Stimulated activated CD4-positive, alpha-beta T cell treated with anti-CD3 and anti-CD28 coated beads, Interleukin-15, amount 100 ng/mL, for 24 hours (primary cell): ENCODE measurements at places on chromosomes 13 and 19.

DNA sequence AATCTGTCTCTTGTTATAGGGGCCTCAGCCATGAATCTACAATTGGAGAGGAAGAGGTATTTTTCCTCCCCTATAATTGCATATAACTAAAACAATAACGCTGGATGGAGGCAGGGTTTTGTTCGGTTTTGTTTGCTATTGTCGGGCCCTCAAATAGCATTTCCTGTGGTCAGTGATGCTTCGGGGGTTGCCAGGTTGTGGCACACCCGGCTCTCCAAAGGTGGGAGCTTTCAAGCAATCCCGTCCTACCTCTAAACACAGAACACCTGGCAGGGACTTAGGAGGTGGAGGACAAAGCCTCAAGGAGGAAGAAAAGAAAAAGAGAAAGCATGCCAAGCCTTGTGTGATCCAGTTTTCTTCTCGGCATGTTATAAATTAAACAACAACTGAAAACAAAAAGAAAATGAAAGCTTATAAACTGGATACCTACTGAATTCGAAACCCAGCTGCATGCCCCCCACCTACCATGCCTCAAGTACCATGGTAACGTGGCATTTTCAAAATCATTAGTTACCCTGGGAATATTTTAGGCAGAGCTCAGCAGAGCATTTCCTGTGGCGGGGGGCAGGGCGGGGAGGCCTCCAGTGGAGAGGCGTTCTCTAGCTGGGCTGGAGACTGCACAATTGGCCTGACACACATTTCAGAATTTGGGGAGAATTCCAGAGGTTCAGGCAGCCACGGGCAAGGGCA, 213.8 kb downstream of the DCLK1 start:
- no peak for DNase-seq

DNA sequence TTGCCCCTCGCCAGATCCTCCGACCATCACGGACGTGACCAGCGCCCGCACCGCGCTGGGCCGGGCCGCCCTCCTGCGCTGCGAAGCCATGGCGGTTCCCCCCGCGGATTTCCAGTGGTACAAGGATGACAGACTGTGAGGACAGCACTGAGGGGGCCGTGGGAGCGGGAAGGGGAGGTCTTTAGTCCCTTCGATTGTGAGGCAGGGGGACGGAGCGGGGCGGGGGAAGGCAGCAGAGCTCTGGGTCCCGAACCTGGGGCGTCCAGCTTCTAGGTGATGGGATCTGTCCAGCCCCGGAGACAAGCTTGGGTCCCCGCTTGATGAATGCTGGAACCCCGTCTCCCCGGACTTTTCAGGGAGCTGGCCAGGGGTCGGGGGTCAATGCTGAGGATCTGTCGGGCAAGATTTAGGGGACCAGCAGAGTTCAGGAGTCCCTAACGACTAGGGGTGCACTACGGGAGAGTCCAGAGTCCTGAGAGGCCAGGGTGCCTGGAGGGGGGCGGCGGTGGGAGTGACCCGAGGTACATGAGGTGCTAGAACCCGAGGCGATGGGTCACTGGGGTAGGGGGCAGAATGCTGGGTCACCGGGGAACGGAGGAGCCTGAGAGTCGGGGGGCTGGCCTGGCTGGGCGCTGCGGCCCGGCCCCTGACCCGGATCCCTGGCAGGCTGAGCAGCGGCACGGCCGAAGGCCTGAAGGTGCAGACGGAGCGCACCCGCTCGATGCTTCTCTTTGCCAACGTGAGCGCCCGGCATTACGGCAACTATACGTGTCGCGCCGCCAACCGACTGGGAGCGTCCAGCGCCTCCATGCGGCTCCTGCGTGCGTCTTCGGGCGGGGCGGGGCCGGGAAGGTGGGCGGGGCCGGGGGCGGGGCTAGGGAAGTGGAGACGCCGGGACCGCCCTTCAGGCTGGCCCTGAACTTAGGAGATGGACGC, 14.6 kb downstream of the VSIG10L start:
- DNase-seq: peak; percentile 76

DNA sequence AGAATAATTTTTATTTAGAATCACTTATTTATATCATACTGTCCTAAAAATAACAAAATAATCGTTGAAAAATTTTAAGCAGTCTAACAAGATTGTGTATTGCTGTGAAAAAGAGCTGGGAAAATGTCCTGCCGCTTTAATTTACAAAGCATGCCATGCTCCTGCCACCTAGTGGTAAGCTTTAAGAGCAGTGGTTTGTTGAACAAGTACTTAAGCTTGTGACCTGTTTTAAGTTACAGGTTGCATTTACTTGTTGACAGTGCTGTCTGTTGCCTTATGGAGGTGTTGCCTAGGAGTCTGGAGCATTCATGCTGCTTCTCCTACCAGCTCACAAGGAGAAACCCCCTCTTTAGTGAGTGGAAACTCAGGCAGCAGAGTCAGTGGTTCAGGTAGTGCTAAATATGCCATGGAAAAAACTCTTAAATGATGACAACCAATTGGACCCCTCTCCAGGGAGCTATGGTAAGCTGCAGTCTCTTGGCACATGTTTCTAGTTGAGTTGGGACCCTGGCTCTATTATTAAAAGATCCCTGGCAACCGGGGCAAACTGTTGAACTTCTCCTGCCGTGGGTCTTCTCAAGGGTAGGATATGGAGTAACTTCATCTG, 68.4 kb downstream of the SPATA13 start:
- DNase-seq: peak; percentile 50

- DNase-seq: no peak
Measured at GRCh38 chr19:50712833-50713232, 6.8 kb downstream of the SHANK1 start.

DNA sequence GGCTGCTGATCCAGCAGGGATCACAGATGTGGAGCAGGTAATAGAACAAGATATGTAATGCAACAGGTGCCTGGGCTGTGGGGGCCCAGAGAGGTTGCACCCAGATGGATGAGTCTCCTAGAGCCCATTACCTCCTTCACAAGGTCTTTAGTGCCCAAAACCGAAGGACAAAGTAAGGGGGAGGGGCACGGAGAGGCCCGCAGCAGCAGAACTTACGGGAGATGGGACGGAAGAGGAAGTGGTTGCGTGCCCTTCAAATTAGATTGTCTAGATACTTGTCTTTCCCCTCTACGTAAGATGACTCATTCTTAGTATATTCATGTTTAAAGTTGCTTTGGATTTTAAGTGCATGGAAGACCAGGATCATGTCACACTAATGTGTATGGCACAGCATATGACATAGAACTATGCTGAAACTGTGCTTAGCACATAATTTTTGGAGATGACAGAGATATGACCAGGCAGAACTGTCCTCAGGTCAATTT, 5.7 kb upstream of the MRPS31 start:
- peak; percentile 79 for DNase-seq

DNA sequence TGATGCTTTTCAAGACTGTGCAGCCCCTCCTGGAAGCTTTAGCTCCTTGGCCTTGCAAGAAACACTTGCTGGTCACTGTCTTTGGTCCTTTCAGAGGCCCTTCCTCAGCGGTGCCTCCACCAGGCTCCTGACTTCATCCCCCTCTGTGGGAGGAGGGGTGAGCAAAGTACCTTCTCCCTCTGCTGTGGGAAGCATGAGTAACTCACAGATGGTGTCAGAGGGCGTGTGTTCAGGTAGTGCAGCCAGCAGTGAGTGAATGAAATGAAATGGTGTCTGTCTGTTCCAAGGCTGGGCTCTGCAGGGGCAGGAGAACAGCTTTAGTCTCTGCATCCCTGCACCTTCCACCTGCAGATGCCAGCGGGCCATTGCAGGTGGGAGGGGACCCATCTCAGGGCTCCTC, 102.9 kb downstream of the SHISA2 start:
- no peak for DNase-seq

- no peak for DNase-seq
Measured at GRCh38 chr13:38264363-38265131, 85.1 kb upstream of the UFM1 start.

DNA sequence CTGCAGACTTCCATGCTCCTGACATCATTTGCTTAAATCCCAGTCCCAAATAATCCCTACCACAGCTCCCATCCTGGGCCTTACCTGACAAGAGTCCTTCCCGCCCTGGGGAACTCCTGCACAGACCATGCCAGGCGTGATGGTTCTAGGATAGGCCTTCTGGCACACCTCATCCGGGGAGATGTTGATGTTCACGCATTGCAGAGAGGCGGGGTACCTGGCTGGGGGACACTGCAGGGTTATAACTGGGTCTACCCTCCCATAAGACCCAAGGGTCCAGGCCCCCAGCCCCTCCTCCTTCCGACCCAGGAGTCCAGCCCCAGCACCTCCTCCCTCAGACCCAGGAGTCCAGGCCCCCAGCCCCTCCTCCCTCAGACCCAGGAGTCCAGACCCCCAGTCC, 4.0 kb downstream of the KLK14 start:
- DNase-seq: no peak

- DNase-seq: no peak
Measured at GRCh38 chr13:110221406-110222117, 85.4 kb downstream of the COL4A1 start.

- DNase-seq: no peak
Measured at GRCh38 chr19:2464389-2464788, 7.6 kb upstream of the LMNB2 start.

DNA sequence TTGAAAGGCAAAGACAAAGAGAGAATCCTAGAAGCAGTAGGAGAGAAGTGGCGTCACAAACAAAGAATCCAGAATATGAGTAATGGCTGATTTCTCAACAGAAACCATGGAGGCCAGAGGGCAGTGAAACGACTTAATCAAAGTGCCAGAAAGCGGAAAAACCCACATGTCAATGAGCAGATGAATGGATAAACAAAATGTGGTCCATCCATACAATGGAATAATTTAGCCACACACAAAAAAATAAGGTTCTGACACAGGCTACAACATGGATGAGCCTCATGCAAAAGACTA, 52.2 kb upstream of the RANBP3 start:
- DNase-seq: no peak

GRCh38 chr13:90302107-90302506, 1045.4 kb upstream of the MIR17HG start:
- DNase-seq: no peak

- no peak for DNase-seq
Measured at GRCh38 chr13:75398072-75398471, 83.9 kb downstream of the TBC1D4 start.

- DNase-seq: no peak
Measured at GRCh38 chr19:4455719-4456475, 1.7 kb downstream of the UBXN6 start.

GRCh38 chr13:48161530-48162179, 66.8 kb upstream of the MED4 start:
- DNase-seq: no peak

DNA sequence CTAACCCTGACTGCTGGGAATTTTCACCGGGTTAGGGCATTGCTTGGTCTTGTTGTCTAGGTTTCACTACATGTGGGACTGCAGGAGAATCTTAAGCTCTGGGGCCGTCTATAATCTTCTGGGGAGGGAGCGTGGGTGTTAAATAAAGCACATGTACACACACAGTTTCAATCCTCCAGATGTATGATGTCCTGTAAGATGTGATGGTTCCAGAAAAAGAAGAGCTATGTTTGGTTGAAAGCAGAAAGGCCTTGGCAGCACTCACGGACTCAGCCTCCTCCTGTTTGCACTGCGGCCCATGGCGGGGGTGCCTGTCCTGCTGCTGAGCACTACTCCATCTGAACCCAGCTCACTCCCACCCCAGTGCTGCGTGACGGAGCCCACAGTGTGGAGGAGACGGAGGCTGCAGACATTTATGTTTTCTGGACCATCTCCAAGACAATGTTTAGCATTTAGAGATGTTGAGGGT, 343.5 kb downstream of the TEX29 start:
- DNase-seq: no peak

DNA sequence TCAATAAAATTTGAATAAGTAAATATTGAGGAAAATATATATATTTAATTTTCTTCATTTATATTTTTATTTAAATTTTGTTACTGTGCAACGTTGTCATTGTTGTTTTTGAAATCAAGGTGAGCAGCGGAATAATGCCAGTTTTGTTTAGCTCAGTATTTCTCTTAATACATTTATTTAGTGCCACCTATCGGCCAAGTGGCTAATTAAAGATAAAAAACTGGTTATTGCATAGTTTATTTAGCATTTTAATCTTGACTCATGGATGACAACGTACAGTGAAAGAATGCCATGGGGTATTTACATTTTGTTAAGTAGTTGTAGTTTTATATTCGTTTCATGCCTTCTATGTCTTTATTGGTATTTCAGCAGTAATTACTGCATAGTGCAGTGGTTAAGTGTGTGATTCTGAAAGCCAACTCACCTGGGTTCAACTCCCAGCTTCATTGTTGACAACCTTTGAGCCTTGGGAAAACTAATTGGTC, 265.9 kb downstream of the MYO16 start:
- DNase-seq: no peak

DNA sequence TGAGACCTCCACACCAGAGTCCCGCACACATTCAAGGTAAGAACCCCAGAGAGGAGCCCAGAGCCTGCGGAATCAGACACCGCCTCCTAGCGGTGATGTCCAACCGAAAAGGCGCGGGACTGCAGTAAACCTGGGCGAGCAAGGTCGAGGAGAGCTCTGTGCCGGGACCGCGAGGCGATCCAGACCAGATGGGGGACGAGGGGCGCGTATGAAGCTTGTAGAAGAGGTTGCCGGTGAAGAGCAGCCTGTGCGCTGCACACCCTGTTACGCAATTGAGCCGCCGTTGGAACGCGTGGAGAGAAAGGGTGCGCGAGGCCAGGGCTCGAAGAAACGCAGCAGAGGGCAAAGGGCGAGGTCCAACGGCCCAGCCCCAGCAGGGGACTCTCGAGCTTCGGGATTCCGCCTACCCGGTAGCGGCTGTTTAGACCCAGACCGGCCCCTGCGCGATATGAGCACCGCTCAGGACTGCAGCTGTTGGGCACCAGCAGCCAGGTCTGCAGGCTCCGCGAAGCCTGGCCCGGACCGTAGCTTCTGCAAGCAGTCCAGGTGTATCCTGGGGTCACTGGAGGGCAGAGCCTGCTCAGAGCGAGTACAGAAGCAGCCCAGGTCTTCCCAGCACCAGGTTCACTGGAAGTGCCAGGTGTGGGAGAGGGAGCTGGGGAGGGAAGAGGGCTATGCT, 65.9 kb upstream of the ZNF599 start:
- DNase-seq: peak; percentile 58

DNA sequence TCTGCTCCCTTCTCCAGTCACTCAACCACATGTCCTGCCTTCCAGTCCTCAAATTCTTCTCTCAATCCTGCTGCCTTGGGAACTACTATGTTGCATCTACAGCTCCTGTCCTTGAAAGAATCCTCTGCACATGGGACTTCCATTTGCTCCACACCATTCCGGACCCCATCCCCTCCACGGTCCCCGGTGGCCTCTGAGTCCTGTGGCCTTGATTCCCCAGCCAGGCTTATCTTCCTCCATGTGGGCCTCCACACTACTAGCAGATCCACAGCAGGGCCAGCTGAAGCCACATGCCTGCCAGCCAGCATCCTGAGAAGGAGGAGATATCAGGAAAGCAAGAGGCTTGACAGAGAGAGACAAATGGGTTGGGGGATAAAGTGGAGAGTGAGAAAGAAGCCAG, 1323.8 kb downstream of the UQCRFS1 start:
- no peak for DNase-seq

DNA sequence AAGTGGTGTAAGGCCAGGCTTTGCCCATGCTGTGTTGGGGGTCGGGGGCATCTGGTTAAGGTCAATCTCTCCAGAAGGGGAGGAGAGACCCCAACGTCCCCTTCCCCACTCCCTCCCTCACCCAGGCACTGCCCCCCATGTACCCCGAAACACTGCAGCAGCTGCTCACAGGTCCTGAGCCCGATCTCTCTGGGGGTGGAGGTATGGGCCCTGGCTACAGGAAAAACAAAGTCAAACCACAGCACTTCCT, 10.2 kb downstream of the CAPN12 start:
- no peak for DNase-seq

- DNase-seq: peak; percentile 58
Measured at GRCh38 chr13:99119656-99120055, 81.0 kb upstream of the UBAC2 start.
